Cerebellar cortex (tissue), 1 donor: ENCODE measurements at places on chromosomes 6 and 20.

GRCh38 chr20:21237956-21238799 is 65.0 kb upstream of the XRN2 start:
- DNase-seq, result no peak

DNA sequence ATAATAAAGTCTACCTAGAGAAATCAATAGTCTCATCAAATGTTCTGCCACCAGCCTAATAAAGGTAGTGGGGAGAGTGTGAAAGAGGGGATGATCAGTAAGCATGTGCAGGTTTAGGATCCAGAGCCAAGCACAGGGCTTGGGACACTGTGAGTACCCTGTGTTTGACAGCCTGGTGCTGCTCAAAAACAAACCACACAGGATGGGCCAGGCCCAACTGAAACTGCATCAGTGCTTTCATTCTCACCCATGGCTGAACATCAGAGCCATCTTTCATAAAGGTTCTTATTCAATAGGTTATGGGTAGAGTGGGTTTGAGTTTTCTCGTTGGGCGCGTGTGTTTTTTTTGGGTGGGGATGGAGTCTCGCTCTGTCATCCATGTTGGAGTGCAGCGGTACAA is 87.3 kb upstream of the NHSL1 start:
- DNase-seq, result no peak

DNA sequence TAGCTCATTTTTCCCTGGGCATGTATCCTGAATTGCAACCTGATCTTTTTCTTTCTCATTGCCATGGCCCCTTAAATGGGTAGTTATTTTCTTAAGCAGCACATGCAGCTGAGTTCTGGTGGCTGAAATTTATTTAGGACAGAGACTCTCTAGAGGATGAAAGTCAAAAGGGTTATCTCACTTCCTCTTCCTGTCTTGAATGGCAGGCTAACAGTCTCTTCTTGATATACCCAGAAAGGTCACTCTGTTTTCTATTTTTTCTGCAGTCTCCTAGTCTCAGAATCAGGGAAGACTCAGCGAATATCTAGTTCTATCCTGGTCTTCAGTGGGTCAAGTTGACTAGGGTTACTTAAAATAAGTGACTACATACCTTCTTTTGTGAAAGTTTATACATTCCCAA is 243.3 kb downstream of the EPHA7 start:
- DNase-seq, result no peak

DNA sequence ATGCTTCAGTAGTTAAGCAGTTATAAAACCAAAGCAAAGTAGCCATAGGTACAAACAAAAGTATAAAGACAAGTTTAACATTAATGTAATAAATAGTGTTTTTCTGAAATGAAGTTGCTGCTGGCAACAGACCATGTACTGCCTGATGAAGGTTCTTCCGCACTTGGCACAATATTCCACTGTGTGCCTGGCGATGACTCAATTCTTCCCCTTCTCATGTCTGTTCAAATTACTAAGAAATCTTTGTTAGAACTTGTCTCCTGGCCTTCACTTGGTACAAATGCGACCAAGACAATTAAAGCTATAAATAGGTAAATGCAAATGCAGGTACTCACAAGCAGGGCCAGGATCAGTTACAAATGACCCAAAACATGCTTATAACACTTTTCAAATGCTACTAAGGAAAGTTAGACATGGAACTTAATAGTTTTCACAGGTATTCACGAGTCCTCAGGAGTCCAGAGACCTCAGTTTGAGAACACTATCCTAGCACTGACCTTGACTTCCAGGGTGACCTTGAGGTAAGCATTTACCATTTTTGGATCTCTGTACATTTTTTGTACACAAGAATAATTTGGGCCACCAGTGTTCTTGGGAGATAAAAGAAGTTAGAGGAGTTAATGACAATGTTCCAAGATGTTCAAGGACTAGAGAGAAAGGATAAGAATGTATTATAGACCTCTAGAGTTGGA is 8.1 kb upstream of the DDR1 start:
- no peak for DNase-seq

- no peak for DNase-seq
Observed at GRCh38 chr6:136618086-136618485, 67.9 kb upstream of the MAP7 start.

DNA sequence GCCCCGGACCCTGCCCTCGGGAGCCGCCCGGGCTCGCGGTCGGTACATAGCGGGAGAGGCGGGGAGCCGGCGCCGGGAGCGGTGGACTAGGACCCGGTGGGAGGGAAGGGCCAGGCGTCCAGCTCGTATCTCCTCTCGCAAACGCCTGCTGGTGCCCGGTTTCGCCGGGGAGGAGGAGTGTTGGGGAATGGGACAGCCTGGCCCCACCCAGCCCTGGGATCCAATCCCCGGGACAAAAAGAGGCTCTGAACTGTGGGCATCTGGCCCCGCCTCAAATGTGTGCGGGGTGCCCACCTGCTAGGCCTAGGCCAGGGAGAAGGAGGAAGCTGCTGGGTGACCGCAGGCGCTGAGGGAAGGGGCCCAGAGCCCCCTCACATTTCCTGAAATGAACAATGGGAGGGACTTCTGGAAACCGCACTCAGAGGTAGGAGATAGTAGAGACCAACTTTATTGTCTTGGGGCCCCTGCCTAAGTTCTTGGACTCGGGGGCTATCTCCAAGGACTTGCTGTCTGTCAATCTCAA is at the start of gene KCNK17:
KCNK17 (minus strand) TSS at position 147 of the 523 bp plus-strand sequence; CDS start at position 48, 99 bp downstream.
- DNase-seq, result no peak

- no peak for DNase-seq
Observed at GRCh38 chr6:39225543-39225942, 3.7 kb downstream of the KCNK5 start.

DNA sequence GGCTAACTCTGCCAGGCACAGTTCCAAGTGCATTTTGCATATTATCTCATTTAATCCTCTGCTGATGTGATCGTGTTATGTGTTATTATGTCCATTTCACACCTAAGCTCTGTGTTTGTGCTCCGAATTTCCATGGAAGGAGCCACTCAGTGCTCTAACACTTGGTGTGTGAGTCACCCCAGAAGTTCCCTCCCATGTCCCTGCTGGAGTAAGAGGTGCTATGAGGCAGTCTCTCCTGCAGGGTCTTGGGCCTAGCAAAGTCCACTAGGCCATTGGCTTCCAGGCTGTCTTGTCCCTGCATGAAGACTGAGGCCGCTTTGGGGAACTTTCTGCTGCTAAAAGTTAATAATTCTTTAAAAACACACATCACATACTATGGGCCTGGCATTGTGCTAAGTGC is 405.9 kb upstream of the SULF2 start:
- no peak for DNase-seq

DNA sequence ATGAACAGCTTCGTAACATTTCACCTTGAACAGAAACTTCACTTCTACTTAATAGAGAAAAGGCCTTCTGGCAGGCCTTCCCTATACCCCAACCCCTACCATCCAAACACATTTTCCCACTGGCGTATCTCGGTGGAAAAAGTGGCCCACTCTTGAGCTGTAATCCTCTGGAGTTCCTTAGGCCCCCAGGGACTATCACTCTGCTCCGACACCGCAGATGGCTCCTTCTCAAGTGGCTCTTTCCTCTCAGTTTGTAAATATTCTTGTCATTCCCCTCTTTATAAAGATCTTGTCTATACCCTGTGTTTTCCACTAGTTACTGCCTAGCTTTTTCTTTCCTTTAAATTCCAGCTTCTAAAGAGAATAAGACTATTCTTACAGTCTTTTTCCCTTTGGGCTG is 108.7 kb downstream of the MYB start:
- no peak for DNase-seq

GRCh38 chr6:77073410-77073760 is 389.9 kb downstream of the HTR1B start:
- no peak for DNase-seq
